ENCODE measurements at places on chromosomes 5 and 9. TPM values are rescaled to one million over a fixed set of nuclear protein-coding genes. Genes with fewer than 3 reads are reported as not detected.

The CKS2 gene
- 99.1 TPM for total RNA-seq

- no peaks in the 10 kb centered on the region for H3K36me3 ChIP-seq
- H3K27me3 ChIP-seq = peaks cover 22% of the 10 kb centered on the region
- no peak overlapping the region for H3K27ac ChIP-seq
Measured at GRCh38 chr5:170200876-170201275, 31.9 kb upstream of the C5orf58 start.

DNA sequence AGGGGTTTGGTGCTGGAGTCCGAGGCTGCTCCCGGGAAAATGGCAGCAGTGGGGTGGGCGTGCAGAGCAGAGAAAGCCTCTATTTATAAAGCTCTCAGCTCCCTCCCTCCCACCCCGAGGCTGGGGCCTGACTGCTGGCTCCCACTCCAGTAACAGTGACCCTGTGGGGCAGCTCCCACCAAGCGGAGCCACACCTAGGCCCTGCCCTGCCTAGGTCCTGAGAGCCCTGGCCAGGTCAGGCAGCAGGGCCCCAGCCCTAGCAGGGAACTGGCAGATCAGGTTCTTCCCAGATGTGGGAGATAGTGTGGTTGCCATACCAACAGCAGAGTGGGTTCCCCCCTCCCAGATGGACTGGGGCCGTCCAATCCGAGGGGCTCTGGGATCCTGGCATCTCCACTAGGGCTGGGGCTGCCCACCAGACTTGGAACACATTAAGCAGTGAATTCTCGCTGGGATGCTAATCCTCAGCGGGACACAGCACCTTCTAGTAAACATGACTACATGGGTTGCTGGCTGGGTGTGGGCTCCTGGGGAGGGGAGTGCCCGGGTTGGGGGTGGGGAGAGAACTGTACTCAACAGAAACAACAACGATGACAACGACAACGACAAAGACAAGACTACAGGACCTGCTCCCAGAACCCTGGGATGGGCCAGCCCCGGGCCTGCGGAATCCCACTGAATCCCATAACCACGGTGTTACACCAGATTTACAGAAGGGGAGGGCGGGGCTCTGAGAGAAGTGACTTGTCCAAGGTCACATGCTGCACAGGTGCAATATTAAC is 1.5 kb downstream of the SH3GLB2 start:
- H3K4me1 ChIP-seq = peaks cover 36% of the 10 kb centered on the region
- H3K36me3 ChIP-seq = peaks cover 3% of the 10 kb centered on the region

DNA sequence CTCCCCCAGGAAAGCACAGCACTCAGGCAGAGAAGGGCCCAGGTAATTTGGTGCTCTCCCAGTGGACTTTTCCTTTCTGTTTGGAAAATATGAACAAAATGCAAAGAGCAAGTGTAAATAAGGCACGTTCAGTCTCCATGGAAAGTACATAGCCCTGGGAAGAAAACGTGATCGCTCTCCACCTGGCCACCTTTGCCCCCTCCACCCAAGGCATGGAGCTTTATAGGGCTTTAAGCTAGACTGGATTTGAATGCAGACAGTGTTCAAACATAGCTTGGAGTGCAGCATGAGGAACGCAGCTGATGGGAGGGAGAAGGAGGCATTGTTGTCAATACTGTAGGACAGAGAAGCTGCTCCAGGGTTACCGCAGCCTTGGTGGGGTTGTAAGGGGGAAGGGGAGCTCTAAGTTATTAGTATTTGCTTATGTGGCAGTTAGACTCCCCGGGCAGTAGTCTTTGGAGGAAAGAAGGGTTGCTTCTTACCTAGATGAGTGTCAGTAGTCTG is 500.2 kb downstream of the SPOCK1 start:
- peaks cover 12% of the 10 kb centered on the region for H3K4me1 ChIP-seq
- no peak for DNase-seq
- H3K4me3 ChIP-seq = no peak overlapping the region
- no peaks in the 10 kb centered on the region for H3K36me3 ChIP-seq
- peaks cover 32% of the 10 kb centered on the region for H3K27me3 ChIP-seq
- peak overlapping the region; percentile 23 for H3K27ac ChIP-seq

DNA sequence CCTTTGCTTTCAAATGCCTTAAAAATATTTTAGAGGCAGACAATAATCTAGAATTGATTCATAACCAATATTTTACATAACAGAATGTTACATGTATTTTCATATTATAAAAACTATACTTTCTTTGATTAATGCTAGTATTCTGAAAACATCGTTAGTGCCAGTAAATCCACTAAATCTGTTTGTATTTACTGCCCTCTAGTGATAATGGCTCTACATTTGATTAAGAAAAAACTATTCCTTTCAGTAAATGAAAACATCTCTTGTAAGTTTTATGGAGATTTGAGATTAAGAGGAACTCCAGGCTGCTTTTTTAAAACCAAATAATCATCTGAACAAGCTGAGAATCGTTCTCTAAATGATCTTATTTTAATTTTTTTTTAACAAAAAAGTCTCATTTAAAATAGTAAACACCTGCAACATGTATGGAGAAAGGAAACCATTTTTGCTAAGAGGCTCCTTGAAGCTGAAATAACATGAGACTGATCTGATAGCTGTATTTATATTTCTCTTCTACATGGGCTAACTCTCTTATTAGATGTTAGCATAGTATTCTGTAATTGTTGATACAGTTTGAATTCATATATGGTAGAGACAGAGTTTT is 424.7 kb downstream of the RAB3C start:
- H3K27me3 ChIP-seq = no peaks in the 10 kb centered on the region
- no peaks in the 10 kb centered on the region for H3K4me1 ChIP-seq
- no peak for DNase-seq
- H3K27ac ChIP-seq = no peak overlapping the region
- peaks cover 7% of the 10 kb centered on the region for H3K36me3 ChIP-seq
- H3K4me3 ChIP-seq = no peak overlapping the region

The GADD45G gene
- total RNA-seq = 1.8 TPM

DNA sequence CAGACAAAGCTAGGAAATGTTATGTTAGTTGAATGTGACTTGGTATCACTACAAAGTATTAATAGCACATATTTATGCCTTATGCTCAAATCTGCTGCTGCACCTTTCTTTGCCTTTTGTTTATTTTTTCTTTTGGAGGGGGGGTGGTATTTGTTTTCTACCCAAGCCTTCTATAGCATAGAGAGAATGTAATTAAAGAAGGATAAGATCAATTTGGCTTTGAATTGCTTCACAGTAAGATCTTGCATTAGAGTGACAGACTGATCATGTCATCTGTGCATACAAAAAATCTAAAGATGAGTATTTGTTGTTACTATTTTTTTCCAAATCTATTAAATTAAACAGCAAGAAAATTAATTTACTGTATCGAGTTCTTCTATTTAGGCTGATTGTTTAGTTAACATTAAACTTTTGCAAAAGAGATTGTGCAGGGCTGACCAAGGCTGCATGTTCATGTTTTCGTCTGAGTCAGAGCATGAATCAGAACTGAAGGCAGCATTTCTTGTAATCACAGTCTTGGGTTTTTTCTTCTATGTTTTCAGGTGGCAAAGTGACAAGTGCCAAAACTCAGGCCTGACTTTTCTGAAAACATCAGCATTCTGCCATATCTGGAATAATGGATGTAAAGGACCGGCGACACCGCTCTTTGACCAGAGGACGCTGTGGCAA is 1007.1 kb upstream of the WWC1 start:
- no peak for DNase-seq
- no peaks in the 10 kb centered on the region for H3K27me3 ChIP-seq
- H3K4me3 ChIP-seq = no peak overlapping the region
- H3K36me3 ChIP-seq = no peaks in the 10 kb centered on the region
- H3K4me1 ChIP-seq = peaks cover 3% of the 10 kb centered on the region
- H3K27ac ChIP-seq = no peak overlapping the region

DNA sequence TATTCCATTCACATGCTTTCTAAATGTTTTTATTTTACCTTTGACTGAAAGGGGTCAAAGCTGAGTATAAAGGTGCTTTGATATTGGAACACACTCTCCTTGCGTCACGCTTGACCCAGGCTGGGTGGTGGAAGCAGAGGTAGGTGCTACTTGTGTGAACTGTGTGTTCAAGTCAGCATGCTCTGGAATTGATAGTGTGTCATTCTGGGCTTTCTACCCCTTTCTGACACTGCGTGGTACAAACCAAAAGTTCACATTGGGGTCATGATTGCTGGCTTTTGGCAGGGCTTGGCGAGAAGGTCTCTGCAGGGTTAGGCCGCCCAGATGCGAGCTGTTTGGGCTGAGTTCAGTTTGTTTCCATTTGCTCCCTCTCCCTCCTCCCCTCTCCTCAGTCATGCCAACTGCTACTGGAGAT is 131.8 kb downstream of the ADAMTSL1 start:
- H3K36me3 ChIP-seq = no peaks in the 10 kb centered on the region
- H3K4me3 ChIP-seq = no peak overlapping the region
- peaks cover 4% of the 10 kb centered on the region for H3K4me1 ChIP-seq
- DNase-seq = no peak

DNA sequence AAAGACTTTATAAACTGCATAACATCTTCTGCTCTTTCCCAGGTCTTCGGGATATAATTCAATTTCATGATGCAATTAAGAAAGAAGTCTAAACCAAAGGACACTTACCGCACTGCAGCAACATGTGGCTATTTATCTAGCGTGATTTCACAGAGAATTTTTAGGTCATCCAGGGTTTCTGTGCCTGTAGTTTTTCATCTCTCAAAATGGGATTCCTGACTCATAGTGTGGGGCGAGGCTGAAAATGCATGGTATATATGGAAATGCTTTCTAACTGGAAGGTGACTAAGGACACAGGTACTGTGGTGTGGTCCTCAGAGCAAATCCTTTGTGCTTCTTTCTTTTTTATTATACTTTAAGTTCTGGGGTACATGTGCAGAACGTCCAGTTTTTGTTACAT is 557.7 kb upstream of the KLF4 start:
- no peaks in the 10 kb centered on the region for H3K36me3 ChIP-seq
- no peak overlapping the region for H3K4me3 ChIP-seq
- no peaks in the 10 kb centered on the region for H3K4me1 ChIP-seq
- no peak for DNase-seq
- peaks cover 50% of the 10 kb centered on the region for H3K27me3 ChIP-seq

GRCh38 chr5:105882956-105883481 is 1787.7 kb downstream of the EFNA5 start:
- no peaks in the 10 kb centered on the region for H3K27me3 ChIP-seq
- DNase-seq = no peak
- H3K4me3 ChIP-seq = no peak overlapping the region
- H3K27ac ChIP-seq = no peak overlapping the region

DNA sequence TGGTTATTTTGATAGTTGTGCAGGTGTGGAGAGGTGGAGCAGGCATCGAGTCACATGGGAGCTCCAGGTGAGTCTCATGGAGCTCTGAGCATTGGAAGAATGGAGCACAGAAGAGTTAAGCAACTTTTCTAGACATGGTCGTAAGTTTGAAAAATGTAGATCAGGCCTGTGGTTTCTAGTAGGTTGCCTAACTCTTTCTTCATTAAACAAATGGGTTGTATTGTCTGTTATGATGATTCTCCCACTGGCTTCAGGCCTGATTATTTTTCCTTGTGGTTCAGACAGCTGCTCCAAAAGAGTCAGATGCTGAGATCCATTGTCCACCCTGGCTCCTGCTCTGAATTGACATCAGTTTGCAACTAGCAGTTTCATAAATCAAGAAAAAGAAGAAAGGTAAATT is 80.3 kb upstream of the RPS23 start:
- peaks cover 28% of the 10 kb centered on the region for H3K4me1 ChIP-seq
- no peak for DNase-seq
- peaks cover 16% of the 10 kb centered on the region for H3K27me3 ChIP-seq
- H3K4me3 ChIP-seq = no peak overlapping the region

DNA sequence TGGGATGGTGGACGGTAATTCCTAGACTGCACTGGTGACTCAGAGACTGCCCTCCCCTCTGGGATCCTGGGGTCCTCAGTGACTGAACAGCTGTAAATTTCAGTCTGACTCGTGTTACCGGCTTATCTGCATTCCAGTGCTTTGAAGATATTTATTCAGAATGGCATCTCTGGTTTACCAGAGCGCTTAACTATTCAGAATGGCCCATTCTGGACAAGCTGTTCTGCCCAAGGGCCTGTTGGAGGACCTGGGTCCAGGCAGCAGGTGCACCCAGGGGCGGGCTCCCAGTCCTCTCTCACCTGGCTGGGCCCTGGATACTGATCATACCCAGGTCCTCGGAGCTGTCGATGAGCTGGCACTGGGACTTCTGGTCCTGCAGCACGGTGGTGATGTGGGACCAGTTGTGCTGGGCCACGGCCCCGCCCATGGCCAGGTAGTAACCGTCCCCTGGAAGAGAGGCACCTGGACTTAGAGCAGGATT is 48.0 kb downstream of the SARDH start:
- peaks cover 21% of the 10 kb centered on the region for H3K4me1 ChIP-seq
- DNase-seq = no peak
- no peaks in the 10 kb centered on the region for H3K27me3 ChIP-seq

DNA sequence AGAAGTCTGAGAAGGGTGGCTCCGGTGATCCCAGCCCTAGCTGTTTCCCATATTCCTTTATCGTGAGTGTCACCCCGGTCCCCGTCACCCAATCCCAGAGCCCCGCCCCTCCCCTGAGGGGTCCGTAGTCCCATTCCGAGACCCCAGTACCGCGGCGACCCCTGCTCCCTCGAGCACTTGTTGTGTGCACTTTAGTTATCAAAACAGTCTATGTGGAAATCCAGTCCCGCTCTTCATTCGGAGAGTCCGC is 223 bp downstream of the LRSAM1 start:
- H3K4me3 ChIP-seq = peak overlapping the region; percentile 95
- peak overlapping the region; percentile 99 for H3K27ac ChIP-seq
- H3K27me3 ChIP-seq = no peaks in the 10 kb centered on the region
- H3K36me3 ChIP-seq = peaks cover 26% of the 10 kb centered on the region
- H3K4me1 ChIP-seq = peaks cover 23% of the 10 kb centered on the region
- DNase-seq = no peak

The CCDC171 gene
- total RNA-seq = 5.1 TPM

GRCh38 chr9:77943057-77943456 is 88.6 kb downstream of the GNAQ start:
- DNase-seq = no peak
- no peak overlapping the region for H3K4me3 ChIP-seq
- peaks cover 21% of the 10 kb centered on the region for H3K4me1 ChIP-seq
- no peak overlapping the region for H3K27ac ChIP-seq

GRCh38 chr9:82284758-82285157 is 296.2 kb downstream of the SPATA31D1 start:
- no peak overlapping the region for H3K27ac ChIP-seq
- H3K27me3 ChIP-seq = peaks cover 3% of the 10 kb centered on the region
- DNase-seq = no peak

DNA sequence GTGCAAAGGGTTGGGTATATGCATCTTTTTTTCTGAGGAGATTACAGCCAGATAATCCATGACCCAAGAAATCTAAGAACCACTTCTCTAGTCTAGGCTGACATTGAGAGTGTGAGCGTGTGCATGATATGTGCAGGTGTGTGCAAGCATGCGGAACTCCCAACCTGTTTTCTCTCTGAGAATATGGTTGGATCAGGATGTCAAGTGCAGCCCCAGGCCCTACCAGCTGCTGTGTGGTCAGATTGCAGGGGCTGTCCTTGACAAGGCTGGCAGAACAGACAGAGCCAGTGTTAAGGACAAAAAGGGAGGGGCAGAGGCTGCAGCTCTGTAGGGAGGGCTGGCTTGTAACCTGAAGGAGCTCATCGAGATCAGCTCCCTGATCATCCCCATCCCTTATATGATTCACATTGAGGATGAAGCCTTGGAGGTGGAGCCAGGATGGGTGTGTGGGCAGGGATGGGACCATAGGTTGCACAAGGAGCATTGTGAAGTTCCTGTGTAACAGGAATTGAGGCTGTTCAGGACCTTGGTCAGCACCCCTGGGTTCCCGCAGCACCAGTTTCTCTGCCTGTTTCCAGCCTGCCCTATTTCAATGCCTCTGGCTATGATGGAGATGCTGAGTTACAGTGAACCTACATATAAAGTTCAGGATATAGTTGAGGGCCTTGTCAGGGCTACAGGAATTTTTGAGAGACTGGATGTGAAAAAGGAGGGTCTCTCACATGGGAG is 52.6 kb upstream of the ARAP3 start:
- H3K36me3 ChIP-seq = no peaks in the 10 kb centered on the region
- H3K4me3 ChIP-seq = no peak overlapping the region
- H3K4me1 ChIP-seq = peaks cover 4% of the 10 kb centered on the region
- peaks cover 11% of the 10 kb centered on the region for H3K27me3 ChIP-seq
- peak; percentile 67 for DNase-seq
- no peak overlapping the region for H3K27ac ChIP-seq
